ENCODE measurements at places on chromosomes 7 and 10.

GRCh38 chr10:3428826-3429225 lies 256.2 kb upstream of the PITRM1 start:
- DNase-seq, result no peak

GRCh38 chr10:69819716-69820506 lies 18.2 kb downstream of the COL13A1 start:
- DNase-seq, result no peak

DNA sequence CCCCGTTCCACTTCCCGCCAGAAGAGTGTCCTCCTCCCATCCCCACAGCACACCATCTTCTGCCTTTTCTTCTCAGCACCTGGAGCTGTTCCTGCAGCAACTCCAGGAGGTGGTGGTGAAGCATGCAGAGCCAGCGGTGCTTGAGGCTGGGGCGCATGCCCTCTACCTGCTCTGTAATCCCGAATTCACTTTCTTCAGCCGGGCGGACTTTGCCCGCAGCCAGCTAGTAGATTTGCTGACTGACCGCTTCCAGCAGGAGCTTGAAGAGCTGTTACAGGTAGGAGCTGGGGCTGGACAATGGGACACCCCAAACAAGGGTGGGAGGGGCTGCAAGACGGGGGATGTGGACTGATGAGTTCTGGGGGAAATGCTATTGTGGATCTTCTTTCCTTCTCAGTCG lies 19.1 kb upstream of the PVRIG start:
- no peak for DNase-seq

- DNase-seq, result no peak
These were observed 10.4 kb downstream of the WASL start for GRCh38 chr7:123738356-123738755.

DNA sequence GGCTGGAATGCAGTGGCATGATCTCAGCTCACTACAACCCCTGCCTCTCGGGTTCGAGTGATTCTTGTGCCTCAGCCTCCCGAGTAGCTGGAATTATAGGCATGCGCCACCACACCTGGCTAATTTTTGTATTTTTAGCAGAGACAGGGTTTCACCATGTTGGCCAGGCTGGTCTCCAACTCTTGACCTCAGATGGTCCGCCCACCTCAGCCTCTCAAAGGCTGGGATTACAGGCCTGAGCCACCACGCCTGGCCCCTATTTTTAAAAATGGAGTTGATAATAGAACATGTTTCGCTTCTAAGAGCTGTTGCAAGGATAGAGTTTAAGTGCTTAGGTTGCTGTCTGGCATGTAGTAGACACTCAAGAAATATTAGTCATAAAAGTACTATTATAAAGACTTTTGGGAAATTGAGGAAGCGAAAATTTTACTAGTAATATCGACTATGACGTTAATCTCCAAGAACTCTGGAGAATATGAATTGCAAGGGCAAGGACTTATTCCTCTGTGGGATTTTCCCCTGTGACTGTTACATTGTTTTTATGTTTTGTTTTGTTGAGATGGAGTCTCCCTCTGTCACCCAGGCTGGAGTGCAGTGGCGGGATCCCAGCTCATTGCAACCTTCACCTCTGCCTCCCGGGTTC lies 7.9 kb downstream of the GTF2I start:
- no peak for DNase-seq

- DNase-seq, result no peak
These were observed 213.6 kb downstream of the DOCK4 start for GRCh38 chr7:111992601-111993000.

DNA sequence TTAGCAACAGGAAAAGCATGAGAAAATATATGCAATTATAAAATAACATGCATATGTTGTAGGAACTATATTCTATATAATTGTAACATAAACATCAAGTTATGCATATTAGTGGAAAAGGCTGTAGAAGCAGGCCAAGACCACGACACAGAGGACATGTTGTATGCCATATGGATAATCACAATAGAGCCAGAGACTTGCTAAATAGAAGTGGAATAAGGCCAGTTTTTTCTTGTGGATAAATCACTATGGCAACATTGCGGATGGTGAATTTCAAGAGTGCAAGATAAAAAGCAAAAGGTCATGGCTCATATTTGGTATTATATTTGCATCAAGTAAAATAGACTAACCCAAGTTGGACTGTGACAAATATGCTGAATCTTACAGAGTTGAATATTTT lies 93.0 kb downstream of the PCDH15 start:
- DNase-seq, result no peak

DNA sequence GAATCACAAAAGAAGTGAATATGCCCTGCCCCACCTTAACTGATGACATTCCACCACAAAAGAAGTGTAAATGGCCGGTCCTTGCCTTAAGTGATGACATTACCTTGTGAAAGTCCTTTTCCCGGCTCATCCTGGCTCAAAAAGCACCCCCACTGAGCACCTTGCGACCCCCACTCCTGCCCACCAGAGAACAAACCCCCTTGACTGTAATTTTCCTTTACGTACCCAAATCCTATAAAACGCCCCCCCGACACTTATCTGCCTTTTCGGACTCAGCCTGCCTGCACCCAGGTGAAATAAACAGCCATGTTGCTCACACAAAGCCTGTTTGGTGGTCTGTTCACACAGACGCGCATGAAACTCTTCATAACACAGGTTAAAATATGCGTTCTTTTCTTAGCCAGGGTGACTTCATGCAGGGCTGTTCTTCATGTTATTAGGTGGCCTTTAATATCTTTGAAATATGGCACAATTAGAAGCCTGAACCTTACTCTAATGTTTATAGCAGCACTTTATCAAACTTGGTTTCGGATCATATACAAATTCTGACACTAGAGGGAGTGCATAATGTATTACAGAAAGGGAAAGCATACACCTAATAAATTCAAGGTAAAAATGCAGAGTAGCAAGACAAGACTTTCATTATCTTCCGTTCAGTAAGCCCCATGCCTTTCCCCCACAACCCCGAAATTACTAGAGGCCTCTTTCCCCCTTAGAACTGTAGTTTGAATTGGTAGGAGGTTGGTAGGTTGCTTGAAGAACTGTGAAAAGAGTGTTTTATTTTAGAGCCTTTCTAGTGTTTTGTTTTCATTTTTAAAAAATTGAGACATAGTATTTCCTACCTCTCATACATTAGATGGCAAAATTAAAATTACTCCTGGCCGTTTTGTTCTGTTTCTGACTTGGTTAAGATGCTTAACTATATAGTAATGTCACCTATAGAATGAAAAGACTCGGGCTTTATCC lies 117.9 kb downstream of the NPY start:
- no peak for DNase-seq

- DNase-seq, result no peak
These were observed 273.3 kb upstream of the SP4 start for GRCh38 chr7:21154614-21155013.

- DNase-seq, result no peak
These were observed 29.8 kb downstream of the CDHR3 start for GRCh38 chr7:105992905-105993304.

GRCh38 chr7:57868771-57869483 lies 418.9 kb downstream of the ZNF716 start:
- no peak for DNase-seq

- DNase-seq, result no peak
These were observed 588.1 kb upstream of the SEMA3D start for GRCh38 chr7:85774986-85775385.

GRCh38 chr7:34787586-34787985 lies 129.6 kb downstream of the NPSR1 start:
- DNase-seq, result no peak

- DNase-seq, result no peak
These were observed 75.9 kb downstream of the MYL10 start for GRCh38 chr7:101553018-101553770.

DNA sequence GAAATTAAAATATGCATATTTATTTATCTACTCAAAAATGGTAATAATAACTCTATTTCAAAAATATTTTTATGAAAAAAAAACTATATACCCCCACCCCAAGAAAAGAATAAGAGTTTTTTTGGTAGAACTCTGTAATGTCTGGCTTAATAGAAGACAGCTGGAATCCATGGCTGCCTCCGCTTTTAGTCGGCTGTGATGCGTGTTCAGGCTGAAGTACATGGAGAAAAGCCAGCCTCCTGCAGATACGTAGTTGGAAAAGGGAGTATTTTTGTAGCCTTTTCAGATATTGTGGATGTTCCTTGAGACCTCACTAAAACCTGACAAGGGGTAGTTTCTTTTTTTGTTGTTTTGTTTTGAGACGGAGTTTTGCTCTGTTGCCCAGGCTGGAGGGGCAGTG lies 10.0 kb downstream of the FOXK1 start:
- no peak for DNase-seq

GRCh38 chr7:877312-878232 lies 1.2 kb downstream of the GET4 start:
- no peak for DNase-seq

GRCh38 chr7:122219253-122219865 lies 75.3 kb upstream of the AASS start:
- peak; percentile 4 for DNase-seq

GRCh38 chr7:30659312-30659711 lies 22.9 kb downstream of the CRHR2 start:
- DNase-seq, result no peak

DNA sequence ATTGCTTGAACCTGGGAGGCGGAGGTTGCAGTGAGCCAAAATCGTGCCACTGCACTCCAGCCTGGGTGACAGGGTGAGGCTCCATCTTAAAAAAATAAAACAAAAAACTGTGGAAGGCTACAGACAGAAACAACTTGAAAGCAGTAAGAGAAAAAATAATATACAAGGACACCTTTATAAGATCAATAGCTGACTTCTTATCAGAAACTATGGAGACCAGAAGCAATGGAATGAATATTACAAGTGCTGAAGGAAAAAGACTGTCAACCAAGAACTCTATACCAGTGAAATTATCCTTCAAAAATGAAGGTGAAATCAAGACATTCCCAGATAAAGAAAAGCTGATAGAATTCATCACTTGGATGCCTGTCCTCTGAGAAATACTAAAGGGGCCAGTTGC lies 49.0 kb downstream of the RBAK start:
- DNase-seq, result no peak

GRCh38 chr10:112979927-112980326 lies 29.9 kb downstream of the TCF7L2 start:
- DNase-seq, result no peak

DNA sequence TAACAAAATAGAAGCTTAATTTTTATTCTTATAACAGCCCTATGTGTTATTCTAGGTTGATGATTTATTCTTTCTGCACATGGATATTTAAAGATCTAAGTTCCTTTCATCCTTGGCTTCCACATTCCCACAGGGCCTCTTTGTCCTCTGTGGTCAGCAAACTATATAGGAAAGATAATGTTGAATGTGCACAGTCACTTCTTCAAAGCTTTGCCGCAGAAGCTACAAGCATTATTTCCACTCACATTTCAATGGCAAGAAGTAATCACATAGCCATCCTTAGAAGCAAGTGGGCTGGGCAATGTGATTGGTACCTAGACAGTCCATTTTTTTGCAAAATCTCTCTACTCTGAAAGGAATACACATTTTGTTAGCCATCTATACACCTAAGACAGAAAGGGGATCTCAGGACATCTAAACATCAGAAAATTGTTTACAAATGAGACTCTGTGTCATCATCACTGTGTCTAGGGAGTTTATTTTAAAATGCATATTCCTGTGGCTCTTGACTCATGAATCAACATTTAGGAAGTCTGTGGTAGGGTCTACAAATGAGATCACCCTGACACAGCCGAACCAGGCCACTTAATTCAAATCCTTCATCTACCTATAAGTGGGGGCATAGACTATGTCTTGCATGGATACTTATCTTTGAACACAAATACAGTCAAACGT lies 1060.5 kb downstream of the XPNPEP1 start:
- DNase-seq, result no peak

DNA sequence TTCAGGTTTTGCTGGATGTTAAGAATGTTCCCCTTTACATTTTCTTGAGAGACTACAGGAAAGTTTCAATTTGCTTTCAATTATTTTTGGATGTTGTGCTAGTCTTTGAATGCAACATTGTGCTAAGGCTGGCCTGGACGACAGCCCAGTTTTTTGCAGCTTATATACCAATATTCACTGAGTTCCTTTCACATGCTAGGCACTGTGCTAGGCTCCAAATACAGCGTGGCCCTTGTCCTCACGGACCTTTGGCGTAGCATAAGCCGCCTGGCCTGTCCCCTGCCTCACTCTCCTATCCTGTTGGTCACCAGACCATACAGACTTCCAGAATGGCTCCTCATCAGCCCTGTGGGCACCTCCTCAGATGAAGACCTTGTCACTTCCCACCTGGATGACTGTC lies 19.5 kb upstream of the HSPA12A start:
- DNase-seq, result no peak

GRCh38 chr7:107372298-107372697 lies 97.6 kb upstream of the GPR22 start:
- DNase-seq, result no peak

GRCh38 chr10:104937567-104937966 lies 296.5 kb downstream of the SORCS3 start:
- DNase-seq, result no peak

- DNase-seq, result no peak
These were observed 384.8 kb downstream of the DNAJB6 start for GRCh38 chr7:157721468-157722136.

DNA sequence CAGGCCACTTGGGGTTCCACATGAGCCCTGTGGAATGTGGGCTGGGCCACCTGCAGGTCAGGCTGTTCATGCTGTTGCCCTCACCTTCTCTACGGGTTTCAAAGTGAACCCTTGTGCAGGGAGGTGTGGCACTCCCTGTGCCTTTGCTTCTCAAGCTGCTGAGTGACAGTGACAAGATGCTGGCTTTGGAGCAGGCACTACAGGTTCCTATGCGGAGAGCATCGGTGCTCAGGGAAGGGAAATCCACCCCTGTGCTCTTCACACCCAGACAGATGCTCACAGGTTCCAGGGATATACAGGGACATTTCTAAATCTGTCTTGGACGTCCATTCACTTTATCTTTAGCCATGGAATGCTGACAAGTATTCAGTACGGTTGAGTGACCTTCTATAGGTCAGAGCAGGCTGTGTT lies 1005.0 kb downstream of the LRMDA start:
- DNase-seq, result no peak

DNA sequence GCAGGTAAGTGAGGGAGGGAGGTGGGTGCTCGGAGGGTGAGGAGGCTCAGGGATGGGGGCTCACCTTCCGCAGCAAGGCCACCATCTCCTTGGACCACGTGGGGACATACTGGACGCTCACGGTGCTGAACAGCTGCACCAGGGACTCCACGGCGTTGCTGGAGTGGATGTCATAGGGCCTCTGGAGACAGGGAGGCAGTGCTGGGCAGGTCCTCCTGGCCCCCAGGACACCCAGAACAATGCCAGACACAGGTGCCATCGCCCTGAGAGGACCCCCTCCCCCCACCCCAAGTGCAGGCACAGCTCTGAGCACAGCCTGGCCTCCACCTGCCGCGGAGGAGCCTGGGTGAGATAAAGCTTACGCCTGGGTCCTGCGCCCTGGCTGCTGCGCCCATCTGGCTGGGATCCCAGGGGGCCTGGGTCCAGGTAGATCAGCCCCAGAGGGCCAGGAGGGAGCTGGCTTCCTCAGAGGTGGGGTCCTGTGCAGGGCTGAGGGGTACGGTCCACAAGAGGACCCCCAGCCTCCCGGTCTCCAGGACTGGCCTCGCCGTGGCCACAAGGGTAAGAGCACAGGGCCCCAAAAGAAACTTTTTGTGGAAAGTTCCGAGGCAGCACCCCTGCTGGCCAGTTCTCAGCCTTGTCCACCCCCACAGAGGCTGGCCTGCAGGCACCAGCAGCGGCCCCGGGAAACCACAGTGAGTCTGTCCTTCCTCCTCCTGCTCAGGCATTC lies 37.8 kb downstream of the DPYSL4 start:
- no peak for DNase-seq

All from frontal cortex (tissue), 4 donors.